Bone marrow (tissue), 2 donors: ENCODE measurements at places on chromosomes 6 and 20.

- DNase-seq, result no peak
Measured at GRCh38 chr20:24136659-24137246, 148.2 kb upstream of the GGTLC1 start.

- no peak for DNase-seq
Measured at GRCh38 chr20:9112541-9113515, 43.9 kb downstream of the PLCB4 start.

DNA sequence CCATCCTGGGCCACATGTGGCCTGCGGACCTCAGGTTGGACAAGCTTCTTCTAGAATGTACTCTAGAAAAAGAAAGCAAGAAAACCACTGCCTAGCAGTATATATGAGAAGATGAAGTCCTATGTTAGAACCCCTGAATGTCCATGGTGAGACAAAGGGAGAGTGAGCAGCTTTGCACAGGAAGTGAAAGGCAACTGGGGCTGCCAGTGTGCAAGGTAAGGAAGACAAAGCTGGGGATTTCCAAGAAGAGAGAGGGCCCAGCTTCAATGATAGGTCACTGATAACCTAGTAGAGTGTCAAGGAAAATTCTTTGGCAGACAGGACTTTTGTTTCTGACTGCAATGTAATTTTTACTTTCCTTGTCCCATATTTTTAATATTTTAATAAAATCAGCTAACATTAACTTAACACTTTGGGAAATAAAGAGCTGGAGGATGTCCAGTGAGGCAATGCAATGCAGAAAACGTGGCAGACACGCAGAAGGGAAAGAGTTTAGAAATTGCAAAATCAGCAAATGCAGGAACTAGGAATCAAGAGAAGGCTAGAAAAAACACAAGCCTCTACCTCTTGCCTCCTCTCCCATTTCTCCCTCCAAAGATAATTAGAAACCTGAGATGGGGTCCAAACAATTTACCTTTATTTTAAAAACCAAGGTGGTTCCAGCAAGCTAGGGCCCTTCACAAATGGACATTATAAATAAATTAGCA is 47.4 kb downstream of the CYP39A1 start:
- no peak for DNase-seq

DNA sequence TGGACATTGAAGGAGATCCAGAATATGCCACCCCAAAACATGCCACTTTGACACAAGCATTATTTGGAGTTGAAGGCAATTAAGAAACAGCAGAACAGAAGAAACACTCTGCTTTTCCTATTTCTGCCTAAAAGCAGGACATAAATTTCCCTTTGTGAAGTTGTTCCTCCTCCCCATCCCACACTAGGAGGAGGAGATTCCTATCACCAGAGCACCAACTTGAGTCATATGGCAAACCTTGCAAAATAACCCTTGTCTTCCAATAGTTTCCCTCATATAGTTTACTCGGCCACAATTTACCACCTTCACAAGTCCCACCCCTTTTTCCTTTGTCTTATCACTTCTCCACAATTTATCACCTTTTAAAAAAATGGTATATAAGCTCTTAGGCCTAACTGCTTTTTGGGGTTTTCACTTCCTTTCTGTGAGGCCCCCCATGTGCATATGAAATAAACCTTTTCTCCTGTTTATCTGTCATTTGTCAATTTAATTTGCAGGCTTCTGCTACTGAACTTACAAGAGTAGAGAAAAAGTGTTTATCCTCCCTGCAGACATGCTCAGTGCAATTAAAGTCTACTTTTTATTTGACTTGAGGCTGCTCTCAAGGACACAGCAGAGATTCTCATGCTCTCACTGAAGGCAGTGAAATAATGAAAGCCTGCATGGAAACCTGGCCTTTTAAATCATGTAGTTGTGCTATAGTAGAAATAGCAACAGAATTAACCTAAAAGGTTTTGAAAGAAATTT is 2.8 kb upstream of the RAB23 start:
- DNase-seq, result no peak

GRCh38 chr6:137541534-137542063 is 47.4 kb upstream of the OLIG3 start:
- DNase-seq, result no peak
